ENCODE measurements at places on chromosomes 7 and 10.

GRCh38 chr7:107691716-107692115, 31.1 kb downstream of the SLC26A4 start:
- no peak for DNase-seq

DNA sequence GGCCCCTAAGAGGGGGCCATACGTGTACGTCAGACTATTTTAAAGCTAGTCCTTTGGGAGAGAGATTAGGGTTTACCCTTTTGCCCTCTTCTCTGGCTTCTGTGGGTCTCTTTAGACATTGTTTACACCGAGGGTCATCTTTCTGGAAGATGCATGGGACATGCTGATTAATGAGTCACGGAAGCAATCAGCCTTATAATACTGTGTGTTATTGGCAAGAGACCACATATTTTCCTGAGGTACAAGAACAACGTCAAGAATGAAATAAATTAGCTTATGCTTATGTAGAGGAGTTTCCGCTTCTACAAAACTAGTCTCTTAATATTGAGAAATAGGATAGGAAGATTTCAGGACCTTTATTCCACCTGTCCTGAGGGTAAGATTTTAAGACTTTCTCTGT, 327.7 kb downstream of the BBS9 start:
- DNase-seq, result no peak

DNA sequence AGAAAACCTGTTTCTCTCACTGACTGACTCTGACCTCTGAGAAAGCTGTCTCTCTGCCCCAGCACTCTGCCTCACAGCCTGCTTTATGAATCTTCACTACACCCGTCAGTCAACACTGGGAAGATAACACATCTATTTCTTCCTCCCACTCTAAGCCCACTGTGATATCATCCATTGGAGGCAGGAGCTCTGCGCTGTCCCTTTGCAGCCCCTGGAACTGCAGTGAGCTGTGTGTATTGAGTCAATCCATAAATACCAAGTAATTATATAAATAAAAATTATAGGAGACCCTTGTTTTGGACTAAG, 17.2 kb upstream of the FXYD4 start:
- DNase-seq, result no peak

DNA sequence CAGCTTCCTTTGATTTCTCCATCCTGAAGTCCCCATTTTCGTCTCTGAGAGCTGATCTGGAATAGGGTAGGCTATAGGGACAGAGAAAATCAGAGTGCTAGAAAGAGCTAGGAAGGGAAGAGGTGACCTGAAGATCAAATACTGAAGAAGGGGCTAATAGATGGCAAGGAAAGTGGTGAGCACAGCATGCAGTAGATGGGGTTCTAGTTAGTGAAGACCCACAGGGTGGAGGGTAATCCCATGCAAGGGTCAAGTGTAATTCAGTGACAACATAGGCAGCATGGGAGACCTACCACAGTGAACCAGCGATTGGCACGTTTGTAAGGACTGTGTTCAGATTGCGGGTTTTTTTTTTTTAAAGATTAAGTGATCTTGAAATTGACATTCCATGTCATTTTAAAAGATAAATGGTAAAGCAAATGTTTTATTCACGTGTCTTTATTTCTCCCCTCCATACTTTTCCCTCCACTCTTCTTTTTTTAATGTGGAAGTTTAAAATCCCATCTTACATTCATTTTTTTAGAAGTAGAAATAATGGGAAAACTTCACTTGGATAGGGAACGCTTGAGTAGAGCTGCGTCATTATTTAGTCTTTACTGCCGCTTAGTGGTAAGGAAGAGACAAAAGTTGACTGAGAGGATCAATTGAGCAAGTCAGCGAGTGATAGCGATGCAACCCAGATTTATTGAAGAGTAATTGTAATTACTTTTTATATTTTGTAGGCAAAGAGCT, 21.0 kb upstream of the ABI1 start:
- no peak for DNase-seq

DNA sequence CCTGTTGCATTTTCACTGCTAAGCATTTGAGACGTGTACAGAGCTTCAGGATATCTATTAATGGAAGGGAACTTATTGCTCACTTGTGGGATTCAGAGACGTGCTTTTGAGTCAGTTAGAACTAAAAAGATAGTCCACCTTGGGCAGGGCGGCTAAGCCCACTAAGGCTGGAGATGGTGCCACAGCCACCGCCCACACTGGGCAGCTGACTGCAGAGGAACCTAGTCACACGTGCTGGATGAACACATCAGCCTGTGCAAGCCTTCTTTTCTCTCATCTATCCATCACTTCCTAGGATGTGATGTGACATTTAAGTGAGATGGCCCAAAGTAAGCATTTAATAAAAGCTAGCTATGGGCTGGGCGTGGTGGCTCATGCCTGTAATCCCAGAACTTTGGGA, 78.0 kb downstream of the PTPRE start:
- no peak for DNase-seq

DNA sequence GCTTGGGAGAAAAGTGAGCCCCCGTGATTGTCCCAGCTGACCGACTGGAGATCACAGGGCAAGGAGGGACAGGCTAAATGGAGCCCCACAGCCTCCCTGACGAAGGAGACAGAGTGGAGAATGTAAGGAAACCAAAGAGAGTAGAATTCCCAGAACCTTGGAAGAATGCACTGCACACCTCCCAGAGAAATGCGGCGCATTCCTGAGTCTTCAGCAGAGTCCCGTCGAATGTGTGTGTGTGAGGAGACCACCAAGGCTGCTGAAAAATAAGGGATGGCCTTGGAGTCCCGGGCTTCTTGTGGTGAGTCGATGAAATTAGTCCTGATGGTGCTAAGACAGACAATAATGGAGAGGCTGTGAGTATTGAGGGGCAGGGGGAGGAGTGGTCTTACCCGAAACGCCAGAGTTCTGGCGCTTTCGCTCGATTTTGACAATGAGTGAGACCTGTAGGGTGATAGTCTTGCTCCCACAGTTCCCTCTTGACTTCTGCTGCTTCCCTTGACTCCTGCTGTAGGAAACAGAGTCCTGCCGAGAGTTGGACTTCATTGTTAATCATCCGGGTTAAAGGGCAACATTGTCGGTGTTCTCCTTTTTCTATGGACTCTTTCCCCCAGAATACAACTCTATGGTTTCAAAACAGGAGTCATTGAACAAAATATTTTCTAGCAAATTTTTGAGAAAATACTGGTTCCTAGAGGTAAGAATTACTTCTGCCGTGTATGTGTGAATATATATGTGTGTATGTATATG, 103.2 kb downstream of the CNNM2 start:
- DNase-seq, result no peak
